Right forelimb (tissue), 1 donor: ENCODE measurements at places on chromosomes 6 and 20.
A peak's percentile ranks its signal among the peaks of the same experiment; 100 is the strongest.

DNA sequence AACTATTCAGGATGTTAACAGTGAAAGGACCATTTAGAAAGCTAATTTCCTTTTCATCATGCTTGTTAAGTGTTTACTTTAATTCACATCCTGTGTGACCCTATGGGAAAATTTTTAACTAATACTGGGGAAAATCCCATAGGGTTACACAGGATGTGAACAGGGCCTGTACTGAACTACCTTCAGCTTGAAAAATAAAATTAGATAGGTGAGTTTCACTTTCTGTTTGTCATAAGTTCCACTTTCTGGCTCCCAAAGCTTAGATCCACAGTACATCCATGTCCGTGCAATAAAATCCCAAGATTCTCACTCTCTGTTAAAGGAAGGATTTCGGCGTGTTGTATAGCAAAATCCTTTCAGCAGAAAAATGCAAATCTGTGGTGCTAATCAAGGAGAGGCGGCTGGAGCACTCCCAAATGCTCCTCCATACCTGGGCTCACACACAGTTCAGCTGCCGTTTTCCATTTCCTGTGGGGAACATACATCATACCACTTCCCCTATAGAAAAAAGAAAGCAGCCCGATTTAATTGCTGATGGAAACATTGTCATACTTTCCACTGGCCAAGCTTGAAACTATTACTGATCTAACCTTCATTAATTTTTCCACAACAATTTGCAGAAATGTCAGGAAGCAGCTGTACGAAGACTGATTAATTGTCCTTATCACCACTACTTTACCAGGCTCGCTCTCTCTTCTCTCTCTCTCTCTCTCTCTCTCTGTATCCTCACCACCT, 125.2 kb downstream of the HIVEP2 start:
- DNase-seq = peak; percentile 75

GRCh38 chr6:44485601-44486401, 98.3 kb downstream of the CDC5L start:
- no peak for DNase-seq

DNA sequence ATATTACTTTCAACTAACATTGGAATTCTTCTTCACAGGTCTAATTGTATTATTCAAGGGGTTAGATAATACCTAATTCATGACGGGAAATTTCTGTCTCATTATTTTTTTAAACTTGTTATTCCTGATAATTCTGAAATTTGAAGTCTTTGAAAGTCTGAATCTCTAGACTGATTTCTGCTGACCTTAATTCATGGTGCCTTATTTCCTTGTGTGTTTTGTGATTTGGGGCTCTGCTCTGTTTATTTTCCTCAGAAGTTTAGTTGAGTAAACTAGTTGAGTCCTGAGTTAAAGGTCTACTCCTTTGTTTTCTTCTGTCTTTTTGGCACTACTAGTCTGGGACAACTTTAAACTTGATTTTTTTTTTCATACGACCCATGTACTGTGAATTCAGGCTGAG, 5.9 kb downstream of the DEFB118 start:
- no peak for DNase-seq

- DNase-seq = no peak
Observed at GRCh38 chr20:10924644-10925201, 250.9 kb upstream of the JAG1 start.

- no peak for DNase-seq
Observed at GRCh38 chr6:148348335-148348734, 5.7 kb downstream of the SASH1 start.

- DNase-seq = no peak
Observed at GRCh38 chr20:46063652-46064054, 26.1 kb downstream of the NCOA5 start.
